ENCODE measurements at places on chromosomes 4 and X.

DNA sequence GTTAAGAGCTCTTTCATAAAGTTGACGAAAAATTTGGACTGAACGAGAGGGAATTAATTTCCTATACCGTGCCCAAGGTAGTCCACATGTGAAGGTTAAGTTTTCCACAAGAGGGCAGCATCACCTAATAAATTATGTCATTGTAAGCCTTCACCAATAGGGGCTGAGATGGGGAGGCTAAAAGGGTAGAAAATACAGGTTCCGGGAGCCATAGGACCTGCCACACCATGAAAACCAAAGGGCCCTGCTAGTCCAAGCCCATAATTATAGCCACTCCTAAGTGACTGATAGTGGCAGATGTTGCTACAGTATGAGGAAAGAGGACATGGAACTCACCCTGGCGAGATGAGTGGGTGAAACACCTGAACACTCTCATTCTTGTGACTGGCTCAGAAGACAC, 122.2 kb downstream of the SHROOM4 start:
- DNase-seq, result peak; percentile 75

GRCh38 chrX:78326401-78326800, 1.0 kb downstream of the CYSLTR1 start:
- DNase-seq, result no peak

DNA sequence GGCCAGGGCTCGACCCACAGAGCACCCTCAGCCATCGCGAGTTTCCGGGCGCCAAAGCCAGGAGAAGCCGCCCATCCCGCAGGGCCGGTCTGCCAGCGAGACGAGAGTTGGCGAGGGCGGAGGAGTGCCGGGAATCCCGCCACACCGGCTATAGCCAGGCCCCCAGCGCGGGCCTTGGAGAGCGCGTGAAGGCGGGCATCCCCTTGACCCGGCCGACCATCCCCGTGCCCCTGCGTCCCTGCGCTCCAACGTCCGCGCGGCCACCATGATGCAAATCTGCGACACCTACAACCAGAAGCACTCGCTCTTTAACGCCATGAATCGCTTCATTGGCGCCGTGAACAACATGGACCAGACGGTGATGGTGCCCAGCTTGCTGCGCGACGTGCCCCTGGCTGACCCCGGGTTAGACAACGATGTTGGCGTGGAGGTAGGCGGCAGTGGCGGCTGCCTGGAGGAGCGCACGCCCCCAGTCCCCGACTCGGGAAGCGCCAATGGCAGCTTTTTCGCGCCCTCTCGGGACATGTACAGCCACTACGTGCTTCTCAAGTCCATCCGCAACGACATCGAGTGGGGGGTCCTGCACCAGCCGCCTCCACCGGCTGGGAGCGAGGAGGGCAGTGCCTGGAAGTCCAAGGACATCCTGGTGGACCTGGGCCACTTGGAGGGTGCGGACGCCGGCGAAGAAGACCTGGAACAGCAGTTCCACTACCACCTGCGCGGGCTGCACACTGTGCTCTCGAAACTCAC, 3.6 kb downstream of the MID1IP1 start:
- DNase-seq, result peak; percentile 28

GRCh38 chrX:151505796-151506195, 57.7 kb upstream of the PASD1 start:
- peak; percentile 44 for DNase-seq
